ENCODE measurements at places on chromosomes 1 and 21.

DNA sequence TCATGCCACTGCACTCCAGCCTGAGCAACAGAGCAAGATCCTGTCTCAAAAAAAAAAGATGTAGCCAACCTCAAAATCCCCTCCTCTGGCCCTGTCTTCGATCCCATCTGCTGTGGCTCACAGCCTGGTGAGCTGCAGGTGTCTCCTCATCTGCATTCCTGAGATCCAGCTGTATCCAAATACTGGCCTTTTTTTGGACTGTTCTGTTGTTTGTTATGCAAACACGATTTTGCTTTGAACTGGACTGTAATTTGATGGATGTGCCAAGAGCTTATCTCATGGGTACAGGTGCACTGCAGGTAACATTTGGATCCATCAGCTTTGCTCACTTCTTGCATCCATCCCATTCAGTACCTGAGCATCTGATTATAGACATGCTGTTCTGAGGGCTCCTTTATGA, 14.1 kb upstream of the FAM43B start:
- no peak for DNase-seq

DNA sequence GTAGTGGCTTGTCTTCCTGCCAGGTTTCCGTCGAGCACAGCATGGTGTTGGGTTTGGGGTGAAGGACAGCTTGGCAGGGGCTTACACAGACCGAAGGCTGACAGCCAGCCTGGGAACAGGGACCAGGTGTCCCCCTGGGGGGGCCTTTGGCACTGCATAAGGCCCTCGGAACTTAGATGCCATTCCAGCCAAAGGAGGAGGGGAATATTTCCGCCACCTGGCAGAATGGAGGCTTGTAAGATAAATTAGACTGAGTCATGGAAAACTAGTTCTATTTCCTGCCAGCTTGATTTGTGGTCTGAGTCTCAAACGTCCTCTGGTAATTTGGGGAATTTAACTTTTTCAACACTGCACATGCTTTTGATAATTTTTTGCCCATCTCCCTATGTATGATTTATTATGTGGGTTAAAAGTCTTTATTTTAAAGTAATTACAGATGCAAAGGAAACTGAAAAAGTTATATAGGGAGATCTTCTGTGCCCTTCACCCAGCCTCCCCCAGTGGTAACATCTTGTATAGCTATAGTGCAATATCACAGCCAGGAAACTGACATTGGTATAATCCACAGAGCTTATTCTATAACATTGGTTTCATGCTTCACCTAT, 11.5 kb upstream of the TMEM51 start:
- no peak for DNase-seq

DNA sequence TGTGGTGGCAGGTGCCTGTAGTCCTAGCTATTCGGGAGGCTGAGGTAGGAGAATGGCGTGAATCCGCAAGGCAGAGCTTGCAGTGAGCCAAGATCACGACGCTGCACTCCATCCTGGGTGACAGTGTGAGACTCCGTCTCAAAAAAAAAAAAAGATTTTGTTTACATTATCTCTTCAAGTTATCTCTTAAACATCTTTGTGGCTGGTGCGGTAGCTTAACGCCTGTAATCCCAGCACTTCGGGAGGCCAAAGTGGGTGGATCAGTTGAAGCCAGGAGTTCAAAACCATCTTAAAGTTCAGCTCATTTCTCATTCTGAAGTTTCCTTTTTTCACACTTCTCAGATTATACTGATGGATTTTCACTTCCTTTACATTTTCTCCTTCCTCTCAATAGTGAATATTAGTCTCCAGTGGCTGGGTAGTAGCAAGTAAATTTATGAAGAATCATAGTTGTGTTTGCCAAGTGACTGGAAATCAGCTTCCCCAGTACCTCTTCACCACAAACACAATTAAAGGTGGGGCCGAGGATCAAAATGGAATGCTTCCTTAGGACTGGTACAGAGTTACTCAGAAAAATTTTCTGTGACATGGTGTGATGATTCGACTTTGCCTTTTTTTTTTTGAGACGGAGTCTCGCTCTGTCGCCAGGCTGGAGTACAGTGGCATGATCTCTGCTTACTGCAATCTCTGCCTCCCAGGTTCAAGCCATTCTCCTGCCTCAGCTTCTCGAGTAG, 13.8 kb downstream of the PIP5K1A start:
- DNase-seq: no peak

GRCh38 chr1:212968368-212968863, 18.1 kb downstream of the VASH2 start:
- DNase-seq: no peak

DNA sequence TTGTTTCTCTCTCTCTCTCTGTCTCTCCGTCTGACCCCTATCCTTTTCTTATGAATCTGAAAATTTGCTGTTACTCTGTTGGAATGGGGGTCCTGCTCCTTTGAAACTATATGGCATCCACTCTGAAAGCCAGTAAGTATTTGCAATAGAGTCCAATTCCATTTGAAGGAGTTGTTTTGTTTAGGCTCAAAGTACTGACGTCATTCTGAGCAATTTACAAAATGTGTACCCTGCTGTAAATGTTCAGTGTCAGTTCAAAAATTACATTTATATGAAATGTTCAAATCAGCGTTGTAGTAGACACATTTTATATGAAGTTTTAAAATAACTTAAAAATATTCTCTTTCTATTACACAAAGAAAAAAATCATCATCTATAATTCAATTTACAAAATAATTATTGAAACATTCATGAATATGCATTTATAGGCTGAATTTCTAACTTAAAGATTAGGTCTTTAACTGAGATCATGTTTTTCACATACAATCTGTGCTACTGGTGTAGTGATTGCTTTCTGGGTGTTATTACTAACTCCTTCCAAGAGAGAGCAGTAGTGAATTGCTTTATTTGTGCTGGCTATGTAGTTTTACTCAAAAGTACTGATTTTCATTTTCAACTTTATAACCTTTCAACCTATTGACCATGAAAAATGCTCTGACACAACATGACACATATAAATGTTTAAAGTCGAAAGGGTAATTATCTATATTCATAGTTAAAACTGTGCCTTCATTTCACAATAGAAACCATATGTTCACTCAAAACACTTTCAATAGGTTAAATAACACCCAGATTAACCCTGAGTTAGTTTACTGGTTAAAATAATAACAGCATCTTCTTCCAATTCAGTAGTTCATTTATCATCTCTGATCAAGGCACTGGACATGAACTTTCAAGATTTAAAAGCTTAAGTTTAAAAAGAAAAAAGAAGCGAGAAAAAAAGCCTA, 253.1 kb upstream of the ADGRL4 start:
- no peak for DNase-seq

DNA sequence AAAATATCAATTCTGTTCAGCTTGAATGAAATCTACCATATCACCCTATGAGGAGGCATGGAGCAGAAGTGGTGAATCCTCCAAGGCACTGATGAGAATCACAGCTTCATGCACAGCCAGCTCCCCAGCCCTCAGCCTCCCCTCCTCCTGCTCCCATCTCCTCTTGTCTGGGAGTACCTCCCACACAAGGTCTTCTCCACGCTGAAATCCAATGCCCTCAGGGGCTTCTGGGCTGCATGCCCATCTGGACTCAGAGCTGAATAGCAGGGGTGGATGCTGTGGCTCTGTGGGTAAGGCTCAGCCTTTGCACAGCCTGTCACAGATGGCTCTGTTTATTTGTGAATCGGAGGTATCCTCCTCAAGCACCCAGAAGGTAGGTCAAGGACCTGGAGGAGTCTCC, 48.6 kb downstream of the KCNC4 start:
- no peak for DNase-seq

DNA sequence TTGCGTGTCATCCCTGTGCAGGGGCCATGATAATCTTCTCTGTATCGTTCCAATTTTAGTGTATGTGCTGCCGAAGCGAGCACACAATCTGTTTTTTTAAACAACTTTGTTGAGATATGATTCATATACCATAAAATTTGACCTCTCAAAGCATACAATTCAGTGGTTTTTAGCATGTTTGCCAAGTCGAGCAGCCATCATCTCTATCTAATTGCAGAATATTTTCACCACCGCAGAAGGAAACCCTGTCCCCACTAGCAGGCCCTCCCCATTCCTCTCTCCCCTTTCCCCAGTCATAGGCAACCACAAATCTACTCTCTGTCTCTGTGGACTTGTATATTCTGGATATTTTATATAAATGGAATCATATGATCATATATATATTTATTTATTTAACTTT, 78.7 kb upstream of the TINAGL1 start:
- no peak for DNase-seq

DNA sequence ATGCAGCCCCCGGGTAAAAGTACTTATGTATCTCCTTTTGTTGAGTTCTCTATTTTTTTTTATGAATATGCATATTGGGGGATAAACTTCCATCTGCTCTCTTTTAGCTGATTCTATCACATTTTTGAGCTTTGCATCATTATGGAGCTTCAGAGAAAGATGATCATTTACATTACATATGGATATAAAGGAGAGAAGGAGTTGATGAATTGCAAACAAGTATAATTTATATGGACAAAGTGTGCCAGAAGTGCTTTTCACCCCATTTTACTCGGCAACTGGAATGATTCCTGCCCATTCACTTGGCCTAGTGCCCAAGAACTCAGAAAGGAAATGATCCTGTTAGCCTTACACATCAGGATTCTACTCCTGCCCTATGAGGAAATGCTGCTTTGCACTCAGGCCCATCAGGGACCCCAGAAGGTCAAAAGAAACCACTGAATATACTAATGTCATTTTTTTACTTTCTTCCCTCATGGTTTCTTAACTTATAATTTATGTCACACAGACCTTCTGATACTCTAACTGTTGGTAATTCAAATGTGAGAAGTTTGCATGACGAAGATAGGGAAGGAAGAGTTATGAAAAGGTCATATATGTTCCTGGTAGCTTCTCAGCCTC, 65.6 kb downstream of the SAMSN1 start:
- no peak for DNase-seq

DNA sequence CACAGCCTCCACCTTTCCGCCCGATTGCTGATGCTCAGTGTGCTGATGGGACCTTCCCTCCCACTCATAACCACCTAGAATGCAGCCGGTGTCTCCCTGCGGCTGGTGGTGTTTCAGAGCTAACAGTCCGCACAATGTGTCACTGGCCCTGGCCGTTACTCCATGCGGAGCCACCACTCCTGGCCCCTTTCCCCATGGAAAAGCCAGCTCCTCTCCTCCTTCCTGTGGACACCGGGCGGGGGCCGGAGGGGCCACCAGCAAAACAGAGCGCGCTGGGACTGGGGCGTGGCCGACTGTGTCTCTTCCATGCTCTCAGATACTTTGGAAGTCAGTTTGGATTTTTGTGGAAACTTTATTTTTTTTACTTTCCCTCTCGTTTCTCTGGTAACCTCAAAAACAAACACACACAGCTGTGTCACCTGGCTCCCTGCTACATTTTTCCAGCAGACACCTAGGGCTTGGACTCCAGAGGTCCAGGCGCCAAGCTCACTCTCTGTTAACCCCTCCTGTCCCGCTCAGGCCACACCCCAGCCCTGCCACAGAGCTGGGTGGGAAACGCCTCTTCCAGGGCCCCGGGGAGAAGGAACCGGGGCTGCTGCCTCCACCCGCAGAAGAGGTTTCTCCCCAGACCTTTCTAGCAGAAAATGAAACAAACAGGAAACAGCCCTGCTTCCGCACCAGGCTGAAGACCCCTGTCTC, 32.5 kb upstream of the COL6A2 start:
- no peak for DNase-seq

DNA sequence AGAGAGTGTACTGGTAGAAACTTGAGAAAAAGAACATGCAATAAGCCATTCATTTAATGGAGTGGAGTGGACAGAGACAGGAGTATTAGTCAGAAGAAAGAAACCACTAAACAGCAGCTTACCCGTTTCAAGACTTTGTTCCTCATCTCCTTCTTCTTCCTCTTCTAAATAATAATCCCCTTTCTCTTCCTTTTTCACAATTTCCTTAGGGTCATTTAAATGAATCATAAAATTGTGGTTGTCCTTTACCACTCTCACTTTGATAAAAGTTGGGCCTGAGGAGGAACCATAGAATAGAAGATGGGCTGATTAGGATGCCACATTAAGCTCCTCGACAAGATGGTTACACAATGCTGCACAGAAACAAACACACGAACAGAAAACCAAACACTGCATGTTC, 109.6 kb downstream of the WDR3 start:
- DNase-seq: no peak

DNA sequence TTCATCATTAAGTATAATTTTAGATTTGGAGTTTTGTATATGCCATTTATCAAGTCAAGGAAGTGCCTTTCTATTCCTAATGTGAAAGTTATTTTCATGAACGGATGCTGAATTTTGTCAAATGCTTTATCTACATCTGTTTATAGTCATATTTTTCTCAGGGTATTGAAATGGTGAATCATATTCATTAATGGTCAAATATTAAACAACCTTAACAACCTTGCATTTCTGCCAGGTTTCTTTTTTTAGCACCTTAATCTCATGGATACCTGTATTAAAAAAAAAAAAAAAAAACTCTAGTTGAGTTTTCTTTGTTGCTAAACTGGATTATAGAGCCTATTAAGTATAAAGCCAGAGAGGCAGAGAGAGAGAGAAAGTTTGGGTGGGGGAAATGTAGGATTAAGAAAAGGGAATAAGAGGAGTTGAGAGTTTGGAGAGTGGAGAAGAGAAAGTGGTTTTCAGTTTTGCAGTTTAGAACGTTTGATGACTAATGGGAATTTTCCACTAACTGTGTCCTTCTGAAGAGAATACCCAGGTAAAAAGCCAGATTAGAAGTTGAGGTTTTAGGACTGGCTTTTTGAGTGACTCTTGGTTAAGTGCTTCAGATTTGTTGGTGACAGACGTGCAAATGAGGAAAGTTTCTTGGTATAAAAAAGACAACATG, 305.0 kb downstream of the HLX start:
- DNase-seq: no peak

- DNase-seq: no peak
Observed at GRCh38 chr21:31557421-31558188, 101.9 kb upstream of the SOD1 start.

DNA sequence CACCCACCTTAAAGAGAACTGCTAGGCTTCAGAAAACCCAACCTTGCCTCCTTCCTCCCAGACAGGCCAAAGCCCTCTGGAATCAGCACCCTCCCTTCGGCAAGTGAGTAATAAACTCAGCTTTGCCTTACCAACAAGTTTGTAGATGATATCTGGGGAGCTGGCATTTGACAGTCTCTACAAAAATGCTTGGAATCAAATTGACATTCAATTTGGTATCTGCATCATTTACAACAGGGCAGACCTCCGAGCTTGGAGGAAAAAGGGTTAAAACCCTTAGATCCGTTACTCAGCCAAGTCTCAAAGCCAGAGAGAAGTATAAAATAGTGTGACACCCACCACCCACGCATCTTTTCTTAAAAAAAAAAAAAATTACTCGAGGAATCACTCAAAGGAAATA, 149.3 kb upstream of the EDN2 start:
- DNase-seq: no peak

- DNase-seq: no peak
Observed at GRCh38 chr1:906600-907420, 16.9 kb upstream of the SAMD11 start.

DNA sequence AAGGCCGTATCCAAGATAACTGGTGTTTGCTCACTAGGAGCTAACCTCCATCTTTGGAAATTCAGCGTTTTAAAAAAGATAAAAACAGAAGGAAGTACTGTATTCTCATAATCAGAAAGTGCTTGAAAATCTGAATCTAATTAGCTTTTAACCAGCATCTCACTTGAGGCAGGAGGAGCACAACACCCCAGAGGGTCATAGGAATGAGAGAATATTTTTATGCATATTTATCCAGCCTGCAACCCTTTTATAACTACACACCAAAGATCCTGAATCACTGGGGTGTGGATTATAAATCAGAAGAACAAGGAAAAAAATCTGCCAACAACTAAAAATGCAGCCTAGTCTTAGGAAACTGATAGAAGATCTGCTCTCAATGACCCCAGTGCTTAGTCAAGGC, 68.0 kb upstream of the PTCH2 start:
- no peak for DNase-seq
